Activated CD4-positive, alpha-beta memory T cell treated with anti-CD3 and anti-CD28 coated beads for 36 hours (primary cell): ENCODE measurements at places on chromosomes 11 and 22. TPM values are rescaled to one million over a fixed set of nuclear protein-coding genes. Genes with fewer than 3 reads are reported as not detected.

The OR10D3 gene
- not detected for total RNA-seq

The CD3E gene
- total RNA-seq: 488 TPM

The MGAT3 gene
- total RNA-seq: not detected

The DYNC2H1 gene
- total RNA-seq: 1.4 TPM

The OR52H1 gene
- not detected for total RNA-seq

The PATE4 gene
- total RNA-seq: not detected

The UBE2L6 gene
- total RNA-seq: 162 TPM

The OR51B4 gene
- not detected for total RNA-seq

The SHANK3 gene
- total RNA-seq: 0.05 TPM

The OR4A16 gene
- not detected for total RNA-seq

DNA sequence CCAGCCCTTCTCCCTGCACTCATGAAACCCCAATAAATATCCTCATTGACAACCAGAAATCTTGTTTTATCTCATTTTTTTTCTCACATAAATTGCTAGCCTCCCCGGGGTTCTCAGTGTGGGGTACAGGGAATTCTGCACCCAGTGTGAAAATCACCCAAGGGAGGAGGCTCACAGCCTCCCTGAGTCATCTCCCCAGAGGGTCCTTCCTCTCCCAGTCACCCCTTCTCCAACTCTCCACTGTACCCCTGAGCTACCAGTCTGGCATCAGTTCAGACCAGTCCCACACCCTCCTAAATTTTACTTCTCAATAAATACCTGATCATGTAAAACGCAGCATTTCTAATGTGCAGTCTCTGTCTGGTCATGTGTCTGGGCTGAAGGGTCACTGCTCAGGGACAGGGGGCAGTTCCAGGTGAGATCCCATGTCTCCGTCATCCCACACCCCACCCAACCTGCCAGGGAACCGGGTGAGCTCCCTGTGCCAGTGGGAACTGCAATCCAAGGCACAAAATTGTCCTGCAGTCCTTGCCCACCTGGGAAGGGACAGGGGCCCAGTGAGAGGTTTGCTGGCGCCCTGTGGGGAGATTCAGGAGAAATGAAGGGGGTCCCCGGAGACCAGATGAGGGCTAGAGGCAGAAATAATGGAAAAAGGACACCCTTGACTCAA is 8.3 kb downstream of the IGLL5 start:
- DNase-seq: no peak

DNA sequence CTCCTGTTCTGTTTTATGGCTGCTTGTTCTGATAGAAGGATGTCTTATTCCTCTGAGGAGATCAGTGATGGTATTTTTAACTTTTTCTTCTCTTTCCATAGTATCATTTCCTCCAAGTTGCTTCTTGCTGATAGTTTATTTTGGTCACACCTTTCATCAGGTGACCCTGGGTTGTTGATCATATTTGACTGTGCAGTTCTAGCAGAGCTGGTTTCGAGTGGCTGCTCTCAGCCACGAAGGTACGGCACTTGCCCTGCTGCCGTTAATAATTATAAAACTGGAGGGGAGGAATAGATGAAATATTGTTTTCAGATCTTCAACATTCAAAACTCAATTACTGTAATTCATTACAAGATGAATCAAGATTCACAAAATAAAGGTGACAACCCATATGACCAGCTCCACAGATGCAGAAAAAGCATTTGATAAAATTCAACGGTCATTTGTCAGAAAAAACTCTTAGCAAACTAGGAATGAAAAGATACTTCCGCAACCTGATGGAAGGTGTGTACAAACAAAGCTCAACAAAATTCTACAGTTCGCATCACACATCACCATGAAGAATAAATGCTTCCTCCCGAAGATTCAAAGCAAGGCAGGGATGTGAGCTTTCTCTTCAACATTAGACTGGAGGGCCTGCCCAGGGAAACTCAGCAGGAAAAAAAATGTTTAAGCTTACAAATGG is 59.2 kb upstream of the RTL6 start:
- DNase-seq: no peak

DNA sequence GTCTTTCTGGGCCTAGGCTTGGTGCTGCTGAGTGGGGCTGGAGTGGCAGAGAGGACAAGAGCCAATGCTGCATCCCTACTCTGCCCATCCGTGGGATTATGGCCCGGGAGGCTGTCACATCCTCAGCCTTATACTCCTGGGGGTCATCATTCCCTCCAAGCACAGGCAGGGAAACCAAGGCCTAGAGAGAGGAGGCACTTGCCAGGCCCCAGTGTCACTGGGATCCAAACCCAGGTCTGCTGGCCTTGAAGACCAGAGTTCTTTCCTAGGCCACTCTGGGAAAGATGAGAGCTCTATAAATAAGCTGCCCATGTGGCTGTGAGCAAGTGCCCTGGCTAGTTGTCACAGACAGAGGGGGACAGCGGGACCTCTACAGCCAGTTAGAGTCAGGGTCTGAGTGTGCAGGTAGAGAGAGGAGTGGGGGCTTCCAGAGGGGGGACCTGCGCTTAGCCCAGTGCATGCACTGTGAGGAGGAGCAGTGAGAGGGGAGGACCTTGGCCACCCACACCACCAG is 4.8 kb downstream of the RELT start:
- no peak for DNase-seq

- no peak for DNase-seq
Observed at GRCh38 chr11:45590743-45591142, 74.7 kb downstream of the CHST1 start.

DNA sequence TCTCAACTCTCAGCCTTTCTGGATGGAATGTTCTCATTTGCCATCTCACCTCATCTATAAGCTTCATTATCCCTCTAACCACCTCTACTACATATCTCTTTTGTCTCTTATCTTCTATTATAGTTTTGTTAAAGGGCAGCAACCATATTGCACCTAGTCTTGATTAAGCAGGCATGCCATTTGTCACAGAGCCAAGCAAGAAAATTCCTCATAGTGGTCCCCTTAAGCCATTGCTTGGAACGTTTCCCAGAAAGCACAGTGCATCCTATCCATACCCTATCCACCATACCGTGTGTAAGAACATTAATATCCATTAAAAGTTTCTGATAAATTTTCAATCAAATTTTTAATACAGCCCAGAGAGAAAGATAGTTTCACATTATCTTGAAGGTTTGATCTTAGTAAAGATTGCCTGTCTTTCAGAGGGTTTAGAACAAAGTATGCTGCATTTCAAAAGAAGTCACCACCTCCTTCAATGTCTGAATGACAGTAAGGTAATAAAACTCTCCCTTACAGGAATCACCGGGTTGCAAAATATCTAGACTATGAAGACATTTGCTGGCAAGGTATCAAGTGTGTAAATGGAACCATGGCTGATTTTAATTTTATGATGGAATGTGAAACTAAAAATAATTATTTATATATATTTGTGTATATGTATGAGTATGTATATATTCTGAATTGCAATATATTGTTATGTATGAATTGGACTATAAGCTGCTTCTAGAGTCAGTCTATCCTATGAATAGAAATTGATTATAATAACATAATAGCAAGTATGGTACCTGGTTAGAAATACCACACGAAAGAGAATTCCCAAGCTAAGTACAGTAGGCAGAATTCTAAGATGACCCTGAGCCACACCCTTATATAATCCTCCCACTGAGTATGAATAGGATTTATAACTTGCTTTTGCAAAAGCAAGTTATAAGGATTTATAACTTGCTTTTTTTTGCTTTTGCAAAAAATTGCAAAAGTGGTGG is 1296.3 kb downstream of the LRRC4C start:
- DNase-seq: no peak

GRCh38 chr22:49327411-49328117 is 500.1 kb downstream of the BRD1 start:
- DNase-seq: no peak

- no peak for DNase-seq
Observed at GRCh38 chr22:32063701-32064100, 20.6 kb downstream of the SLC5A1 start.

DNA sequence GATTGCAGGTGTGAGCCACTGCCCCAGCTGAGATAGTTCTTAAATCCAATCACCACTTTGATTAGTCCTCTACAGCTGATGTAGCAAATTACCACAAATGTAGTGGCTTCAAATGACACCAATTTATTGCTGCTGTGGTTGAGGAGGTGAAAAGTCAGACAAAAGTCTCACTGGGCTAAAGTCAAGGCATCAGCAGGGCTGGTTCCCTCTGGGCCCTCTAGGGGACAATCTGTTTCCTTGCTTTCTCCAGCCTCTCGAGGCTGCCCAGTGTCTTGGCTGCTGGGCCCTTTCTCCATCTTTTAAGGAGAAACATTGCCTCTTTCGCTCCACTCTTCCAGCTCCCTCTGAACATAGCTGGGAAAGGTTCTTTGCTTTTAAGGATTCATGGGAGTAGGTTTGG is 50.5 kb upstream of the SHANK2 start:
- no peak for DNase-seq

GRCh38 chr11:122977470-122978298 is 4.0 kb downstream of the BSX start:
- DNase-seq: no peak

DNA sequence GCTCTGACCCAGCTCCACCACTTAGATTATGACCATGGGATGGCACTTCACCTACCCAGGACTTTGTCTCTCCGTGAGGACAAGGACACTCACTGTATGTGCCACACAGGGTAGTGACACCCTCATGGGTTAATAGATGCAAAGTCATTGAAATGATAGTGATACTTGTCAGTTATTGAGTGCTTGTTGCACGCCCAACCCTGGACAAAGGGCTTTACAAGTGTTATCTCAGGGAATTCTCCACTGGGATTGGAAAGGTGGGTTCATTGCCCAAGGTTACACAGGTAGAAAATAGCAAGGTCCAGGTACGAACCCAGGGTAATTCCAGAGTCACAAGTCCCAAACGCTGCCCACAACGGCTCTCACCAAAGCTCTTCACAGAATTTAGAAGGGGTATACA is 158.2 kb downstream of the TRIM29 start:
- DNase-seq: no peak

DNA sequence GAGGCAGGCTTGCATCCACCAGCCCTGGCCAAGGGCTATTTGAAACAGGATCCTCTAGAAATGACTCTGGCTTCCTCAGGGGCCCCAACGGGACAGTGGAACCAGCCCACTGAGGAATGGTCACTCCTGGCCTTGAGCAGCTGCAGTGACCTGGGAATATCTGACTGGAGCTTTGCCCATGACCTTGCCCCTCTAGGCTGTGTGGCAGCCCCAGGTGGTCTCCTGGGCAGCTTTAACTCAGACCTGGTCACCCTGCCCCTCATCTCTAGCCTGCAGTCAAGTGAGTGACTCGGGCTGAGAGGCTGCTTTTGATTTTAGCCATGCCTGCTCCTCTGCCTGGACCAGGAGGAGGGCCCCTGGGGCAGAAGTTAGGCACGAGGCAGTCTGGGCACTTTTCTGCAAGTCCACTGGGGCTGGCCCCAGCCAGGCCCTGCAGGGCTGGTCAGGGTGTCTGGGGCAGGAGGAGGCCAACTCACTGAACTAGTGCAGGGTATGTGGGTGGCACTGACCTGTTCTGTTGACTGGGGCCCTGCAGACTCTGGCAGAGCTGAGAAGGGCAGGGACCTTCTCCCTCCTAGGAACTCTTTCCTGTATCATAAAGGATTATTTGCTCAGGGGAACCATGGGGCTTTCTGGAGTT is 13.3 kb downstream of the IL10RA start:
- DNase-seq: no peak

DNA sequence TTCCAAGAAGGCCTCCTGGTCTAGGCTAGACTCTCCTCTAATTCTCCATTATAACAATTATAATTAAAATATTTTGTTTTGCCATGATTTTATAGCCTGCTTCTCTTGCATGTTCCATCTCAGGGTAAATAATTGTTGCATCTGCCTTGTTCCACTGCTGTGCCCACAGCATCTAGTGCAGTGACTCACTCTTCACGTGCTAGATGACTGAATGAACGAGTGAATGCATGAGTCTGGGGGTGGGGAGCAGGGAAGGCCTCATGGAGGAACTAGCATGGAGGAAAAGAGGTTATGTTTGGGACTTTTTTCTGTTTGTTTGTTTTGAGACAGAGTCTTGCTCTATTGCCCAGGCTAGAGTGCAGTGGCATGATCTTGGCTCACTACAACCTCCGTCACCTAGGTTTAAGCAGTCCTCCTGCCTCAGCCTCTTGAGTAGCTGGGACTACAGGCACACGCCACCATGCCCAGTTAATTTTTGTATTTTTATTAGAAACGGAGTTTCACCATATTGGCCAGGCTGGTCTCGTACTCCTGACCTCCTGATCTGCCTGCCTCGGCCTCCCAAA is 5.2 kb upstream of the OAF start:
- no peak for DNase-seq

DNA sequence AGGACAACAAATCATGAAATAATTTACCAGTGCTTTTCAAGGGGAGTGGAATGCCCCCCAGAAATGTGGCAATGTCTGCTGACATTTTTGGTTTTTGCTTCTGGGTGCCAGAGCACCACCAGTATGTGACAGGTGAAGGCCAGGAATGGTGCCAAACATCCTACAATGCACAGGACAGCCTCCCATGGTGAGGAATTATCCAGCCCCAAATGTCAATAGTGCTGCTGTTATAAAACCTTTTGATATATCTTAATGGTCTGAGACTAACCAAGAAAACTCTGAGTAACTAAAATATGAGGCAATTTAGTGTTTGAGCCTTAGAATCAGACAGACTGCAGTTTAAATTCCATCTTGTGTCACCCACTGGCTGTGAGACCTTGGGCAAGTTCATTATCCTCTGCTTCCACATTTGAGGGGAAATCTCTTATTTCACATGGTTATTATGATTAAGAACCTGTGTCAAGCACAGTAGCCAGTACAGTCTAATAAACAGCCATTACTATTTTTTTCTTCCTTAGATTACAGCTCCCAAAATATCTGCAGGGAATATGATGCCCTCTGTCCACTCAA is 69.5 kb downstream of the AMBRA1 start:
- DNase-seq: no peak

- no peak for DNase-seq
Observed at GRCh38 chr11:44082645-44083044, 12.8 kb upstream of the EXT2 start.

GRCh38 chr22:43266076-43266475 is 77.1 kb downstream of the SCUBE1 start:
- DNase-seq: no peak

DNA sequence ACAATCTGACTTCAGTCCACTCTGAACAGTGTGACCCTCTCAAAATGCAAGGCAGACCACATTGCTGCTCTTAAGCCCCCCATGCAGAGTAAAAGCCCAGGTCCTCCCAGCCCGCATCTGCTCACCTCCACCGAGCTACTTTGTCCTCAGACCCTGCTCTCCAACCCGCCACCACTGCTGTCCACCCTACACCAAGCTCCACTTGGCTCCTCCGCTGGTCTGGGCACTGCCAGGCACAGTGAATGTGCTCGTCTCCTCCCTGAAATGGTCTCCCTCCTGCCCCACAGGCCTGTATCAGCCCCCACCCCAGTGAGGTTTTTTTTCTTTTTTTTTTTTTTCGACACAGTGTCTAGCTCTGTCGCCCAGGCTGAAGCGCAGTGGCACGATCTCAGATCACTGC is 67.4 kb upstream of the ARFGAP3 start:
- DNase-seq: no peak

- DNase-seq: no peak
Observed at GRCh38 chr11:93791493-93791892, 7.4 kb downstream of the MED17 start.
